ENCODE measurements at places on chromosomes 12 and 14. TPM values are rescaled to one million over a fixed set of nuclear protein-coding genes. Genes with fewer than 3 reads are reported as not detected.

Gene ANKRD33
- total RNA-seq = not detected

Gene THAP2
- 5.1 TPM for total RNA-seq

Gene OR6C74
- total RNA-seq = not detected

Gene TCL1B
- total RNA-seq = not detected

Gene KERA
- not detected for total RNA-seq

Gene ZNF891
- 0.37 TPM for total RNA-seq

All from A549 treated with Hydrocortisone at 1 μM for 4 hours (cell line).